ENCODE measurements at places on chromosomes 16 and 17.

- DNase-seq: no peak
These were observed 186.5 kb upstream of the CCL2 start for GRCh38 chr17:34068571-34068970.

DNA sequence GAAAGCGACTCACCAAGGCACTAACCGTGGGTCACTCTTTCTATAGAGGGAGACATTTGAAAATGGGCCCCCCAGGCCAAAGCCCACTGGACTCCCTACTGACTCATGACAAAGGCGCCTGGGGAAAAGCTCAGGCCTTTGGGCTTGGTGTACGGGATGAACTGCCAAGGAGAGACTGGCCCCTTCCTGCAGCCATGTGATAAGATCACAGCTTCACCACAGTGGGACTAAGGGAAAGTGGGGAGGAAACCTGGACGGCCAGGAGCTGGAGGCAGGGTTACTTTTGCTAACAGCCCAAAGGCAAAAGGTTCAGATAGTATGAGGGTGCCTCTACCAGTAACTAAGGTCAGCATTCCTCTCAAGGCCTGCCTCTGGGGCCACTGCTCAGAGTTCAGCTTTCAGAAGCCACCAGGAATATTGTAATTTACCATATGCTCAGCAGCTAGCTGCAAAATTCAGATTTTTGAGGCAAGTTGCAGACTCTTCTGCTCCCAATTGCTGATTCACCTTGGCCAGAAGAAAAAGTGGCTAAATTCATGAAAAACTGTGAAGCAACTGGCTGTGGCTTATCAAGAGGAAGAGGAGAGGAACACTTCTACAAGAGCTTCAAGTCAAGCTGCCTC lies 37.1 kb upstream of the SLC25A19 start:
- no peak for DNase-seq

DNA sequence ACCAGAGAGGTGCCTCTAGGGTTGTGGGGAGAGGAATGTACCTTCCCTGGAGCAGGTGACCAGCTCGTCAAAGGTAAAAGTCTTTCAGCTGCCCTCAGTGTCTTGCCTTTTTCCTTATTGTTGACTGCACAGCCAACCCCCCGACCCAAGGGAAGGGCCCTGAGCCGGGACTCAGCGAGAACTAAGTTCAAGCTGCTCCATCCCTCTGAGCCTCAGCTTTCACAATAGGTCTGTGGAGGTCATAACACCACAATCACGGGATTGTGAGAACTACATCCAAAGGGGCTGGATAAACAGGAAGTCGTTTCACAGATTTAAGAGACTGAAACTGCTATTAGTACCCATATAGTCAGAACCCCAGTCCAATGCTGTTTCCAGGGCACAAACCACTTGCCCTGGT lies 2.6 kb upstream of the KRT36 start:
- no peak for DNase-seq

- DNase-seq: no peak
These were observed 10.1 kb upstream of the TANC2 start for GRCh38 chr17:62955841-62956352.

- no peak for DNase-seq
These were observed 204.5 kb downstream of the GSG1L start for GRCh38 chr16:27859020-27859419.

- peak; percentile 87 for DNase-seq
These were observed 1.1 kb downstream of the PSMB10 start for GRCh38 chr16:67935402-67936123.

- no peak for DNase-seq
These were observed 680 bp downstream of the ZNF629 start for GRCh38 chr16:30786115-30786935.

DNA sequence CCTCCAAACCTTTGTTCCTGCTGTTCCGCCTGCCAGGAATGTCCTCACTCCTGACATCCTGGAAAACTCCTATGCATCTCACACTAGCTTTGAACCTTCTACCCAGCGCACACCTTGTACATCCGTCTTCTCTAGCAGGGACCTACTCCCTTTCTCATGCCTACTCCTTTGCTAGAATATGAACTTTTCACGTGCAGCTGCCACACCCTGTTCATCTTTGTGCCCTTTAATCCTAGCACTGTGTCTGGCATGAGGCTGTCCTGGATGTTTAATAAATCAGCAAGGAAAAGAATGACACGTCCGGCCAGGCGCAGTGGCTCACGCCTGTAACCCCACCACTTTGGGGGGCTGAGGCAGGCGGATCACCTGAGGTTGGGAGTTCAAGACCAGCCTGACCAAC lies 111.0 kb downstream of the NTN1 start:
- no peak for DNase-seq

DNA sequence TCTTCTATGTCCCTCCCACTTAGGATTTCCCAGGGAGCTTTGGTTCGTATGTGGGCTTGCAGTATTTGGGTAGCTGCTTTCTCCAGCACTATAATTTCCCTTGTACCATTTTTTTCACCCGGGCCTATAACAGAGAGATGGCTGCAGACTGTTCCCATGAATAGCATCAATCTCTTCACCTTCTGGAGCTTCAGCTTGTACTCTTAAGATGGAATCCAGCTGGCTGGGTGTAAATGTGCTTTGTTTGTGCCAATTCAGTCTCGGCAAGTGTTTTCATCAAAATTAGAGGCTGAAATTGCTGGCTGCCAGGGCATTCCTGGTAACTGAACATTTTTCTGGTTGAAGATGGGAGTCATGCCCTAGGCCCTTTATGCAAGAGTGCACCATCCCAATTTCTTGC lies 12.2 kb upstream of the CPD start:
- no peak for DNase-seq

DNA sequence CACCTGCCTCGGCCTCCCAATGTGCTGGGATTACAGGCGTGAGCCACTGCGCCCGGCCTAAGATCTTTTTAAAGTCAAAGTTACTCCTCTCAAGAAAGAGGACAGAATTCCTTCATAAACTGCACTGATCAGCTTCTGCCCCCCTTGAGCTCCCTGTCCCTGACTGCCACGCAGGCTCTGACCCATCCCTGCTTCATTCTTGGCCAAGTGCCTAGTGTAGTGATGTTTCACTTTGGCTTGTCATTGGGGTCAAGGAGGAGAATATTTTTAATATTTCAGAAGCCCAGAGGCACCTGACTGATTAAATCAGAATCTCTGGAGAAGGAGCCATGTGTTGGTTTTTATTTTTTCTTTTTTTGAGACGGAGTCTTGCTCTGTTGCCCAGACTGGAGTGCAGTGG lies 9.1 kb downstream of the MRM1 start:
- DNase-seq: no peak

GRCh38 chr17:54307351-54307750 lies 484.6 kb downstream of the KIF2B start:
- no peak for DNase-seq

GRCh38 chr17:9974448-9975381 lies 69.6 kb upstream of the RCVRN start:
- no peak for DNase-seq

- DNase-seq: no peak
These were observed 9.6 kb upstream of the EIF1 start for GRCh38 chr17:41678907-41679739.
